HFFc6 (cell line): ENCODE measurements at places on chromosomes 7 and 10. TPM values are rescaled to one million over a fixed set of nuclear protein-coding genes. Genes with fewer than 3 reads are reported as not detected.
A peak's percentile ranks its signal among the peaks of the same experiment; 100 is the strongest.

DNA sequence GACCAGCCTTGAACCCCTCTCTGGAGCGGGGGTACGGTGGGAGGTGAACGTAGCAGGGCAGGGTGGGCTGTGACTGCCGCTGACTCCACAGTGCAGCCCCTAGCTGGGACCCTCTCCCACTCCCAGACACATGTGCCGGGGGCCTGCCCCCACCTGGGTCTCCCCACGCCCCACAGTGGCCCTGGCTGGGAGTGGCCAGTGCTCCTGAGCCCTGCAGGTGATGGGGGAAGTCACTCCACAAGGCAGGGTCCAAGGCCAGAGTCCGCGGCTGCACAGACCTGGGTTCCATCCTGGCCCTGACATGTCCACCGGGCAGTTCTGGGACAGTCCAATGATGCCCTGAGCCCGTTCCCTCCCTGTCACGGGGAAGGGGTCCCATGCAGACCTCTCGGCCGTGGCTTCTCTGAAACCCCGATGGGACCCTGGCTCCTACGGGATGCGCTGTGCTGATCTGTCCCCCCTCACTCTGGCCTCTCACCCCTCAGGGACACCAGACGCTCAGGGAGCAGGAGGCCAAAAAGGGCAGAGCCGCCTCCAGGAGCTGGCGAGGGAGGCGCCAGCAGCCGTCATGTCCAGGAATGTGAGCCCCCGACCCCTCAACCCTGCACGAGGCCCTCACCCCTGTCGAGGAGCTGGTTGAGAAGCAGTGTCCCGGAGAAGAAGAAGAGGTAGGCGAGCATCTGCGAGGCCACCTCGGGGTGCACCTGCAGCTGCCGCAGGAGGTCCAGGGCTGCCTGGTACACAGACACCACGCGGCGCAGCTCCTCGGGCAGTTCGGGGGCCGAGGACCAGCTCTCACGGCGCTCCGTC lies 40.4 kb downstream of the AP5Z1 start:
- H3K4me1 ChIP-seq: no peaks in the 10 kb centered on the region
- no peak overlapping the region for H3K4me3 ChIP-seq
- DNase-seq: no peak
- peaks cover 15% of the 10 kb centered on the region for H3K27me3 ChIP-seq
- no peak overlapping the region for H3K27ac ChIP-seq
- peaks cover 13% of the 10 kb centered on the region for H3K36me3 ChIP-seq

The ZNF735 gene
- not detected in 3 replicates for total RNA-seq

DNA sequence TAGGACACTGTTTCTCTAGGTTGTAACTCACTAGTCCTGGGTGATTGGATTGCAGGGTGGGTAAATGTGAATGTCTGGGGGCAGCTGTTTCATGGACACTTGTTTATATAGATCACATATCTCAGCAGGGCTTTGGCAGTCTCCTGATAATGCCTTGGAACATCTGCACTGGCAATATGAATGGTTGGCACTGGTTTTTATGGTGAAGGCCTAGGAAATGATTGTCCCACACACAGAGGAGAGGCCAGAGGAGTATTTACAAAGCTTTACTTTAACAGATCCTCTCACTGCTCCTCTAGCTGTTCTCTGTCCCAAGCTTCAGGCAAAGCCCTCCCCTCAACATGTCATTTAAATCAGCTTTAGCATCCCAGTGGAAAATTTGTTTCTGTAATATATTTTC lies 171.3 kb upstream of the STEAP4 start:
- no peak for DNase-seq
- no peaks in the 10 kb centered on the region for H3K27me3 ChIP-seq
- H3K27ac ChIP-seq: no peak overlapping the region
- H3K4me1 ChIP-seq: no peaks in the 10 kb centered on the region

- peaks cover 4% of the 10 kb centered on the region for H3K27me3 ChIP-seq
- H3K4me3 ChIP-seq: peak overlapping the region; percentile 57
- H3K36me3 ChIP-seq: peaks cover 11% of the 10 kb centered on the region; the same call in 1 of the 2 replicates
- H3K27ac ChIP-seq: peak overlapping the region; percentile 90
Observed at GRCh38 chr7:93119191-93119905, 1.6 kb upstream of the SAMD9 start.

DNA sequence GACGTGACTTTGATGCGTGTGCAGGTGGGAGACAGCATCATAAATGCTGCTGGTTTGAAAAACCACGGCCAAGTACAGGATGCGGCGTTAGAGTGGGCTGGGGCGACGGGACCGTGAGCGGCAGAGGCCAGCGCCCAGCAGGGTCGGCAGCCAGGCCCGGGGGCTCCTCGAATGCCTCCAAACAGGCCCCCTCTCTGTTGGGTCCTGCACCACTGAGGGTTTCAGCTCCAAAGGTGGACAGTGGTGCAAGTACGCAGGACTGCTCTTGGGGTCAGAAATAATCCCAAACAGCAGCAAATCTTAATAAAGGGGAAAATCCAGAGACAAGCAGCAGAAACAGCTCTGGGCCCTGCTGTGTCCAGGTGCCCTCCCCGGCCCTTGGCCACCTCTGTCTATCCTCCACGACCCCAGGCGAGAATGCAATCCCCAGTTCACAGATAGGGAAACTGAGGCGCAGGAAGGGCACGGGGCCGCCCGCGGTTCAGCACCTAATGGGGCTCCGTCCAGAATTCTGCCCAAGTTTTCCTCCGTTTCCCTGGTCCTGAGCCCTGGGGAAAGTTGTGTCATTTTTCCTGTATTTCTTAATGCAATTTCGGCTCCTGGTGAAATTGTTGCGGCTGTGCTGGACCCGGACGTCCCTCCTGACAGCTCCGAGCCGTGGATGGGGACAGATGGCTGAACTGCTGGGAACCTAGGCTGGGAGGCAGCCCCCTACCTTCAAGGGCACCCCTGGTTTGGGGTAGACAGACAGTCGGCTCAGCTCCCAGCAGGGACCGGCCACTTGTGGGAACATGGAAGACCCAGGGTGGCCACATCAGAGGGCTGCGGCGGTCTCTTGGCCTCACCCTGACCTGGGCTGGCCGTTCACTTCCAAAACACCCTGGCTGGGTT lies 97.4 kb downstream of the FOXL3 start:
- no peak for DNase-seq
- H3K27ac ChIP-seq: no peak overlapping the region
- H3K27me3 ChIP-seq: peaks cover 14% of the 10 kb centered on the region
- no peaks in the 10 kb centered on the region for H3K4me1 ChIP-seq
- H3K36me3 ChIP-seq: no peaks in the 10 kb centered on the region; the same call in 1 of the 2 replicates

GRCh38 chr7:41915871-41916270 lies 213.0 kb upstream of the INHBA start:
- peaks cover 88% of the 10 kb centered on the region for H3K4me1 ChIP-seq
- H3K36me3 ChIP-seq: peaks cover 9% of the 10 kb centered on the region; the same call in 1 of the 2 replicates
- peak overlapping the region; percentile 98 for H3K27ac ChIP-seq

- peak; percentile 8 for DNase-seq
- H3K27me3 ChIP-seq: peaks cover 9% of the 10 kb centered on the region
- no peaks in the 10 kb centered on the region for H3K36me3 ChIP-seq
- no peak overlapping the region for H3K4me3 ChIP-seq
Observed at GRCh38 chr10:24503461-24504320, 220.0 kb downstream of the ARHGAP21 start.

- H3K4me3 ChIP-seq: no peak overlapping the region
- H3K27me3 ChIP-seq: no peaks in the 10 kb centered on the region; the same call in 1 of the 2 replicates
Observed at GRCh38 chr10:131832056-131832685, 68.6 kb upstream of the PPP2R2D start.

GRCh38 chr7:112799448-112800120 lies 9.4 kb upstream of the TMEM168 start:
- DNase-seq: no peak
- no peaks in the 10 kb centered on the region for H3K4me1 ChIP-seq
- peaks cover 3% of the 10 kb centered on the region for H3K27me3 ChIP-seq

DNA sequence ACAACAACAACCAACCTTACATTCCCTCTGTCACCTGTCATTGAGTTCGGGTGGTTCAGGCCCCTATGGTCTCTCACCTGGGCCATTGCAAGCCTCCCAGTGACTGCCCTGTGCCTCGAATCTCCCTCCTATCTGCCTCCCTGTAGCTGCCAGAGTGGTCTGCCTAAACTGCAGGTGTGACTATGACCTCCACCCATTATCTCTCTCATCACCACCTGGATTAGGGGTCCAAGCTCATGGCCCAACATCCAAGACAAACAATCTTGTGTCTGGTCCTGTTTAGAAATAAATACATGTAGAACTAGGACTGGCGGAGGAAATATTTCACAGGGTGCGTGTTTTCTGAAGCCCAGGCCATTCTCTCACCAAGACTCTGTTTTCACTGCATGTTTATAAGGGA lies 146.6 kb downstream of the HERPUD2 start:
- no peak for DNase-seq
- no peaks in the 10 kb centered on the region for H3K36me3 ChIP-seq
- no peaks in the 10 kb centered on the region for H3K4me1 ChIP-seq
- H3K4me3 ChIP-seq: no peak overlapping the region
- H3K27me3 ChIP-seq: peaks cover 33% of the 10 kb centered on the region

DNA sequence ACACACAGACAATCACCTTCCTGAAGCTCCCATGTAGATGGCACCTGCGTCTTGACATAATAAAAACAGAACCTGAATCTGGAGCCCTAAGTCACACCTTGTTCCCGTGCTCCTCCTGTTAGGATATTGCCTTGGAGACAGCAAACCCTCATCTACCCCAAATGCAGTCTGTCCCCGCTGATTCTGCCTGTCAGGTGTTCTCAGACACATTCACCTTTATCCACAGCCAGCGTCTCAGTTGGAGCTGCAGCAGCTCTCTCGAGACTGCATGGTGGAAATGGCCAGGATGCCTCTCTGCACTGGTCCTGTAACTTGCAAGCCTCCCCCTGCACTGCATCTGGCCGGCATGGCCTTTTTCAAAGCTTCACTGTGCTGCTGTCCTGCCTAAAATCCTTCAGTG lies 218.0 kb upstream of the ZNF32 start:
- H3K4me1 ChIP-seq: peaks cover 78% of the 10 kb centered on the region
- H3K27me3 ChIP-seq: no peaks in the 10 kb centered on the region; the same call in 1 of the 2 replicates
- peak overlapping the region; percentile 96 for H3K27ac ChIP-seq
- no peak for DNase-seq
- peaks cover 3% of the 10 kb centered on the region; the same call in 1 of the 2 replicates for H3K36me3 ChIP-seq

The GALNT17 gene
- total RNA-seq: not detected in 3 replicates

GRCh38 chr10:132027423-132027983 lies 38.2 kb upstream of the JAKMIP3 start:
- no peak overlapping the region for H3K27ac ChIP-seq
- H3K36me3 ChIP-seq: no peaks in the 10 kb centered on the region
- peaks cover 59% of the 10 kb centered on the region for H3K27me3 ChIP-seq
- no peak overlapping the region for H3K4me3 ChIP-seq
- H3K4me1 ChIP-seq: peaks cover 20% of the 10 kb centered on the region

The CHAT gene
- total RNA-seq: not detected in 3 replicates

GRCh38 chr10:127017541-127018297 lies 112.5 kb downstream of the DOCK1 start:
- H3K4me1 ChIP-seq: peaks cover 4% of the 10 kb centered on the region
- no peak overlapping the region for H3K27ac ChIP-seq
- peaks cover 3% of the 10 kb centered on the region for H3K36me3 ChIP-seq
- no peak for DNase-seq

- H3K36me3 ChIP-seq: no peaks in the 10 kb centered on the region
- no peaks in the 10 kb centered on the region for H3K4me1 ChIP-seq
- H3K4me3 ChIP-seq: no peak overlapping the region
- DNase-seq: no peak
- H3K27me3 ChIP-seq: no peaks in the 10 kb centered on the region
Observed at GRCh38 chr10:56063642-56064041, 297.4 kb downstream of the ZWINT start.

The VDAC2 gene
- 229 to 260 TPM (median 248 TPM) in 3 replicates for total RNA-seq

DNA sequence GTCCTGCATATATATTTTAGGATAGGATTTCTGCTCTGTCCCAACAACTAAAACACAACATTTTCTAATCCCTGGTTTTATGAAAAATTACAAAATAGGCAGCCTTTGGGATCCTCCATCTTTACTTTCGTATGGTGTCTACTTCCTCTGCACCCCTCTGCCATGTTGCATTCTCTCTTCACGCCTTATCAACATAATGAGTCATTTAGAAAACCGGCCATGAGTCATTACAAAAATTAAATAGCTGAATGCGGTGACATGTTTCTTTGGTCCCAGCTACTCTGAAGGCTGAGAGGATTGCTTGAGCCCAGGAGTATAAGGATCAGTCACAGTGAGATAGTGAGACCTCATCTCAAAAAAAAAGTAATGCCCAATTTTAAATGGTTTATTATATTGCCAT lies 148.1 kb upstream of the CELF2 start:
- H3K36me3 ChIP-seq: no peaks in the 10 kb centered on the region
- peaks cover 42% of the 10 kb centered on the region for H3K4me1 ChIP-seq
- H3K27me3 ChIP-seq: peaks cover 3% of the 10 kb centered on the region
